ENCODE measurements at places on chromosomes 4 and X.

DNA sequence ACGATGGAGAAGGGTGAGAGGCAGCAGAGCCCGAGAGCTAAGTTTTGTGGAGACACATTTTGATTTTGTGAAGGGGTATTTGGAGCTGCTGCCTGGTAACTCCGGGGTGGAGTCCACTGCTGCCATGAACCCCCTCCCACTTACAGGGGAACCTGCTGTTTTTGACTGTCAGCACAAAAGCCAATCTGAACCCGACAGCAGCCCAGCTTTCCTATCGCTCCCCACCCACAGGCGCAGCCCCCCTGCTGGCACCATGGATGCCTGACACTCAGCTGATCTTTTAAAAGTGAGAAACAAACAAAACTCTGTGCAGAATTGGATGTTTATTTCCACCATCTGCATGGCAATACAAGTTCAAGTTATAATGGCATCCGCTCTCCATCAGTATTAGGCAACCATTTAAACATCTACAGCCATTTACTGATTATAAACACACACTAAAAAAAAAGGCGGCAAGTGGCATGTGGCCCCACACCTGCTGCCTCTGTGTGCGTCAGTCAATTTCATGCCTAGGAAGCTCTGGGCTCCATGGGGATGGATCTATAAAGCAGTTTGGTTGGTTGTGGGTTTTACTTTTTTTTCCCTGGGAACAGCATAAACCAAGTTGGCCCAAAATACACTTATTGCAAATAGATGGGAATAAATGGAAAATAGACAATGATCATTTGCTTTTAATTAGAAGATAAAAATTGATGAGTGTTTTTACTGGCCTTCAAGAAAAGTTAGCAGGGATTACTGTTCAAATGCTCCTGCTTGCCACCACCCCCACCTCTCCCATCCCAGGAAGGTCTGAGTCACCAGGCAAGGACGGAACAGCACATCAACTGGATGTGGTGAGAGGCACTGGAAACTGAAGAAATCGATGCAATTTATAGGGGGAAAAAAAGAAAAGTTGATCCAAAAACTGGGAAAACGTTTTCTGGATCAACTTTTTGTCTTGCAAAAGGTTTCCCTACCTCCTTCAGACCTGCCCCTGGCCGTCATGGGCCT lies 46.0 kb downstream of the SEPSECS start:
- DNase-seq: no peak

- no peak for DNase-seq
Measured at GRCh38 chr4:149108626-149109025, 666.4 kb upstream of the NR3C2 start.

DNA sequence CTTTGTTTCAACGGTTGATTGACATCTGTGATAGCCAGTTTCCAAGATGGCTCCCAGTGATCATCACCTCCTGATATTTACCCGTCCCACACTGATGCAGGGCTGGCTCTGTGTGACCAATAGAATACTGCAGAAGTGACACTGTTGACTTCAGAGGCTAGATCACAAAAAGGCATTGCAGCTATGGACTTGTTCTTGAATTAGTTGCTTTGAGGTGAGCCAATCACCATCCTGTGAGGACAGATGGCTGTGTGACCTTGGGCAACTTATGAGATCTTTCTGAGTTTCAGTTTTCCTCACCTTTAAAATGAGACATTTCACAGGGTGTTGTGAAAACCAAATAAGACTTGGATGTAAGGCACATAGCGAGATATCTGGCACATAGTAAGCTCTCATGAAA lies 1.8 kb upstream of the GPR82 start:
- DNase-seq: no peak

DNA sequence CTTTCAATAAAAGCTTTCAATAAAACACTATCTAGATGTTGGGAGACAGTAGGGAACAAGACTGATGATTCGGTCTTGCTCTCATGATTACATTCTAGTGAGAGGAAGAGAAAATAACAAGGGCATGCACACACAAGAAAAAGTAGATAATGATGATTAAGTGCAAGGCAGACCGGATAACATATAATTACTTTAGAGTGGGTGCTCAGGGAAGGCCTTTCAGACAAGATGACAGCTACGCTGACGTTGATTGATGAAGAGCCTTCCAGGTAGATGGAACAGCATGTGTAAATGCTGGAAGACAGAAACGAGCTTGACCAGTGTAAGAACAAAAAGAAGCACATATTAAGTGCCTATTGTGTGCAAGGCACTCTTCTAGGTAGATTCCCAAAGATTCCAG lies 43.4 kb downstream of the TXK start:
- no peak for DNase-seq

- DNase-seq: no peak
Measured at GRCh38 chr4:29199025-29199424, 1521.1 kb upstream of the PCDH7 start.

DNA sequence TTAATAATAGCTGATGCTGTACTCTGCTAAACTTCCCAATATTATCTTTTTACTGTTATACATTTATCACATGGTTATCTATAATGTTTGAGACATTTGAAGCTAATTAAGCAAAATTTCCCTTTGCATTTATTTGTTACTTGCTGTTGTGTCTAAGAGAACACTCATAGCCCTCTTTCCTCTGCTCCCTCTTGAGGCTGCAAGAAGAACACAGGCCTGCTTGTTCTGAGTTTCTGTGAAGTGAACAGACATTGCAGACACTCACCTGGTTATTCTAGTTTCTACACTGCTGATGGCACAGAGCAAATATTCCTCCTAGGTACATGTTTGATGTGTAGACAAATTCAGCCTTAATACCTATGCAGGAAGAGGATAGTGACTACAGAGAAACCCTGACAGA lies 367.8 kb downstream of the GASK1B start:
- no peak for DNase-seq

DNA sequence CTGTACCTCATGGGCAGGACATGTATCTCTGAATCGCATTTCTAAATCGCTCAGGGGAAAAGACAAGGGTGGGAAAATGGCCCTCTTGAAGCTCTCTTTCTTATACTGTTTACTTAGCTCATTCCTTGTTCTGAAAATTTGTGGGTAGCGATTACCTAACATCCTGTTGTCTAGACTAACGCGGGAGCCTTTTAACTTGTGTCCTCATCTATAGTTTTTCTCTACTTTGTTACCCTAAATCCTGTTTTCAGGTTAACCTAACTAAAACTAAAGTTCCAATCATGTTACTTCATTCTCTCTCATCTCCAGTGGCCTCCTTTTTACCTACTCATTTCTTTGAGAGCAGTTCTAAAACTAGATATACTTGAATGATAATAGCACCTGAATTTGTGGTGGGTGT lies 45.0 kb downstream of the SNX25 start:
- DNase-seq: peak; percentile 69

GRCh38 chrX:38975368-38975942 lies 174.2 kb downstream of the MID1IP1 start:
- DNase-seq: no peak
